NCI-H1417 treated with DMSO at 0.1 percent for 48 hours (cell line): ENCODE measurements at places on chromosomes 16 and 17.
A peak's percentile ranks its signal among the peaks of the same experiment; 100 is the strongest.

- DNase-seq, result no peak
These were observed 30.1 kb downstream of the USP22 start for GRCh38 chr17:21012736-21013135.

- DNase-seq, result no peak
These were observed 12.6 kb upstream of the PRR29 start for GRCh38 chr17:63985387-63986140.

GRCh38 chr16:19458722-19459379 lies 41.2 kb downstream of the TMC5 start:
- no peak for DNase-seq

GRCh38 chr16:10110552-10110951 lies 71.7 kb downstream of the GRIN2A start:
- DNase-seq, result no peak

DNA sequence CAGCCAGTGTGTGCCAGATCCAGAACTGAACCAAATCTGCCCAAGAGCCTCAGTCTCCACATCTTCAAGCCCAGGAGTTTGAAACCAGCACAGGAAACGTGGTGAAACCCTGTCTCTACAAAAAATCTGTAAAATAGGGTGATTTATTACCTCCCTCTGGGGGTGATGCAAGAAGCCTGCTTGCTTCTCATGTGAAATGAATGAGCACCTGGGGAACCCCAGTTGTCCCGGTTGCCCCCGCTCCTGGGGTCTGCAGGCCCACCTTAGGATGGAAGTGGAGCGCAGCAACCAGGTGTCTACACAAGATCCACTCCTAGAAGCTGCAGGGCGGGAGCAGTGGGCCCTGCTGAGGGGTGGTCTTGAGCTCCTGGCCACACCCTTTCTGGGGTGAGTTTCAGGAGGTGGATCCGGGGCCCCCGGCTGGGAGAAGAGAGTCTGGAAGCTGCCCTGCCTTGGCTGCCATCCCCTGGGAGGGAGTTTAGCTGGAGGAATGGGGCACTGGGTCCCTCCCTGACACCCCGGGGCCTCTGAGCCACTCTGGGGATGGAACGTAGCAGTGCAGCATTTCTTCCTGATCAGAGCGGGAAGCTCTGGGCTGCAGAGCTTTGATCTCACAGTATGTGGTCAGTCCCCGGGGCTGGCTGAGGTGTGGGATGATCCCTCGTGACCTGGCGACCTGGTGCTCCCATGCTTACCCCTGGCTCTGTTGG lies 117.8 kb downstream of the RAB11FIP4 start:
- no peak for DNase-seq

- no peak for DNase-seq
These were observed 268.5 kb upstream of the CCL2 start for GRCh38 chr17:33986566-33986965.

- DNase-seq, result no peak
These were observed 17.6 kb downstream of the APPBP2 start for GRCh38 chr17:60508384-60508980.

DNA sequence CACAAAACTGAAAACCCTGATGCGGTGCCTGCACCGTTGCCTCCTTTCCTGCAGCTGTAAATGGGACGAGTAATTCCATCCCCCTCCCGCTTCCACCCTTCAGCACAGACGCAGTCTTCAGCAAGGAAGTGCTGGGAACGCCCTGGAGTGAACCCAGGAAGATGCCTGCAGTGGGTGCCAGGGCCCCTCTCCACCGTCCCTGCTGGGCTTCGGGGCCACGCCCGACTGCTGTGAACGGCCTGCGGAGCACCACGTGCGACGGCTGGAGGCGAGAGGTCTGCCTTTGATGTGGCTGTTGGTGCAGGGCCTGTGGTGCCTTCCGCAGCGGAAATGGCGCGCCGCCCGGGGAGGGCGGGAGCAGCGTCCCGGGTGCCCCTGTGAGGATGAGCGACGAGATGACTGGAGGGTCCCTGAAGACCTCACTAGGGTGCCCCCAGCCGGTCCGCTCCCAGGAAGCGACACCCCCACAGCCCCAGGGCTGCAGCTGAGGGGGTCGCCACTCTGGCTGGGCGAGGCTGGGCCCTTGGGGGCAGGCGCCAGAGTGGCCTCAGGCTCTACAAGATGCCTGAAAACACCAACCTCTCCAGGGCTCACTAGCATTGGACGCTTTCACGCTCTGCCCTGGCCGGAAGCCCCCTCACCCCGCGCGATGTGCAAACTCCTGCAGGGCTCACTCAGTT lies 749 bp upstream of the MC1R start:
- DNase-seq, result peak; percentile 35

- no peak for DNase-seq
These were observed 5.9 kb downstream of the DPEP2 start for GRCh38 chr16:67993207-67994039.

- no peak for DNase-seq
These were observed at the start of gene STX1B for GRCh38 chr16:31010585-31011325. Gene STX1B, minus strand, starts transcription at chr16:31010638. Its CDS starts 242 bp downstream, at chr16:31010396.

DNA sequence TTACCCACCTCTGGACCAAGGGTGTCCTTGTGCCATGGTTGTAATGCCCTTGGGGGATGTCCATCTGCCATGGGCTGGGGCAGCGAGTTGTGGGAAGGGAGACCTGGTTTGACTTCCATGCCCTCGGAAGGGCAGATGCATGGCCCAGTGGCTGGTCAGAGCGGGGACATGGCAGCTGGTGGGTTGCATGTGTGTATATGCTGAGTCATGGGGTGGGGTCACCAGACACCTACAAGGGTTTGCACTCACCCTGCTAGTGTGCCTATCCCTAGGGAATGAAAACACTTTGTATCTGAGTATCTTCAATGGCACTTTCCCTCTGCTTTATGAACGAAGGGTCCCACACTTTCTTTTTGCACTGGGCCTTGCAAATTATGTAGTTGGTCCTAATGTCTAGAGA lies 10.6 kb upstream of the HNF1B start:
- no peak for DNase-seq

- no peak for DNase-seq
These were observed 198.8 kb upstream of the CACNG5 start for GRCh38 chr17:66636111-66636510.

- peak; percentile 46 for DNase-seq
These were observed 44.3 kb downstream of the TBC1D16 start for GRCh38 chr17:79991140-79991923.

DNA sequence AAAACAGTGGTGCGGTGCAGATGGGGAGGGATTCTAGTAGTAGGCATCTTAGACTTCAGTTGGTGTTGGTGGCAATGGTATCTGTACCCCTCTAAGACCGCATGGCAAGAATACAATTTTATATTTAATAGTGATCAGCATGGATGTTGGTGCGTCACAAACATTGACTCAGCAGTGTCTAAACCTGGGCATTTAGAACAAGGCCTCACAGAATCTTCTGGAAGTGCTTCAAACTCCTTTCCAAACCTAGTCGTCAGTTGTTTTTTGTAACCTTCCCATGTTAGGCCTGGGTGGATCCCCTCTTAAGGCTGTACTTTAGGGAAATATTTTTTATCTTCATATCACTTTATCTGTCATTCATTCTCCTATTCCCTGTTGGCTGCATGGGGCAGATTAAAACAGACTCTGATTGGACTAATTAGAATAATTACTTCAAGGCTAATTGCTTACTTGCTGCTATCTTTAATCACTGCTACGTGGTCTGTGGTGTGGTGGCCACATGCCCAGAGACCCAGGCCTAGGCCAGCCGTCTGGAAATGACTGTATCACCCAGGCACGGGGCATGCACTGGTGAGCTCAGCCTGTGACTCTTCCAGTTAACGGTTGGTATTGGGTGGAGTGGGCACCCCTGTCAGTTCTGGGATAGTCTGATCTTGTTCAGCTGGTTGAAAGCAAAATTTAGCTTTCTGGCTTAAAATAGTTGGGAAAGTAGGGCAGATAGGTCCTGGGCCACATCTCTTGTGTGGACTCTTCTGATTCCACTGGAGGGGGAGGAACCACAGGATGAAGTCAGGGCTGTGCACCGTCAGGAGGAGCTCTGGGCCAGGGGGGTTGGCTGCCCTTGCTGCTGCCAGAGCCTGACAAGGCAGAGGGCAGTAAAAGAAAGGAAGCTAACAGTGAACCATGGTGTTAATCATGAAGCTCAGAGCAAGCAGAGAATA lies 4.5 kb downstream of the ALKBH5 start:
- DNase-seq, result no peak

- no peak for DNase-seq
These were observed 5.4 kb downstream of the APOBR start for GRCh38 chr16:28499854-28500253.

GRCh38 chr17:67018471-67019434 lies 25.6 kb upstream of the CACNG1 start:
- peak; percentile 27 for DNase-seq

DNA sequence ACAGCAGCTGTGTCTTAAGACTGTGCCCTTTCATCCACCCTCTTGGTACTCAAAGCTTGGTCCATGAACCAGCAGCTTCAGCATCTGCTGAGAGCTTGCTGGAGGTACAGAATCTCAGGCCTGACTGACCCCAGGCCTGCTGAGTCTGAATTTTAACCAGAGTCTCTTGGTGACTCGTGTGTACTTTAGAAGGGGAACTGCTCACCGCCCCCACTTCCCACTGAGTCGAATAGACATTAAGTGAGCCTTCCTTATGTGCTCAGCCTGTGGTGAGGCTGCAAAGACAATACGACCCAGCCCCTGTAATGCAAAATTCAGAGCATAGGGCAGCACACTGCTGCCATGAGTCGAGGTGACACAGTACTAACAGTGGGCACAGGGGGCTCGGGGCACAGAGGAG lies 662.8 kb downstream of the WWOX start:
- no peak for DNase-seq

DNA sequence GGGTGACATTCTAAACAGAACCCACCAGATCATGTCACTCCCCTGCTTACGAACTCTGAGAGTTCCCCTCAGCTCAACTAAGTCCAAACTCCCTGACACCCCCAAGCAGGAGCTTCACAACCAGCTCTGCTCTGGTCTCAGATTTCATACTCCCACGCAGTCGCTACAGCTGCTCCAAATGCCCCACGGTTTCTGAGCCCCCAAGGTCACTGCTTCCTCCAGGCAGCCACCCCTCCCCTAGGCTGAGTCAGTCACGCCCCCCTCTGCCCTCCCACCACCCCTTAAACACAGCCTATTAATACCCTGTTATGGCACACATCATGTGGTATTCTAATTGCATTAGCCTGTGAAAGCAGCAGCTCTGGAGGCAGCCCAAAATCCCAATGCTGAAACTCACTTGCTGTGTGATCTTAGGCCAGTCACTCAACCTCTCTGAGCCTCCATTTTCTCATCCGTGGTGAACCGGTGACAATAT lies 51.5 kb downstream of the GSG1L start:
- DNase-seq, result no peak

DNA sequence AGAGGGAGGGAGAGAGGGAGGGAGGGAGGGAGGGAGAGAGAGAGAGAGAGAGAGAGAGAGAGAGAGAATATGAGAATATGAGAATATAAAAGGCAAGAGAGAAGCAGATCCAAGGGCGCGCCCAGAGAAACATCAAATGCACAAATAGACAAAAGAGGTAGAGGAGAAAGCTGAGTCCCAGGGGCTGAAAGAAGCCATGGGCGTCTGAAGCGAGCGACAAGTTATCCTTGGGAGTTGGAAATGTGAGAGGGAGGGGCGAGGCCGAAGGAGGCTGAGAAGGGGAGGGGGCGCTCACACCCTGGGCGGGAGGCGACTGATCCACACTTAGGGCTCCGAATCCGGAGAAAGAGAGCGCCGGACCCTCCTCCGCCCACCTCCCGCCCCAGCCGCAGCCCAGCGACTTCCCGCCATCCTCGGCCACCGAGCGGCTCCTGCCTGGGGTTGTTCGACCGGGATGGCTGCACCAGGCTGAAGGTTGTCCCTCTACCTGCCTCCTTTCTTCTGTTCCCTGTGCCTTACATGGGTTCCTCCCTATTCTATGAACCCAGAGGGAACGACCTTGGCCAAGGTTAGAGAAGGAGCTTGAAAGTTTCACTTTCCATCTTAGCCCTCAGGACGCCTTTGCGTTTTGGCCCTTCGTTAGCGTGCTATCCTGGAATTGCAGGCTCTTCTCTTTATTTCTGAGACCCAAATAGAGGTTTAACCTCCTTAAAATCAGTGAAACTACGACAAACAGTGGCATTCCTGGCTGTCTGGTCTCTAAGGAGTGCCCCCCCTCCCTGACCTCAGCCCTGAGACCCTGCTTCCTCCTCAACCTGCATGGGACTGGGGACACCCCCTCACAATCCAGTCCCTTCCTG lies 21.2 kb upstream of the HOXB9 start:
- no peak for DNase-seq

DNA sequence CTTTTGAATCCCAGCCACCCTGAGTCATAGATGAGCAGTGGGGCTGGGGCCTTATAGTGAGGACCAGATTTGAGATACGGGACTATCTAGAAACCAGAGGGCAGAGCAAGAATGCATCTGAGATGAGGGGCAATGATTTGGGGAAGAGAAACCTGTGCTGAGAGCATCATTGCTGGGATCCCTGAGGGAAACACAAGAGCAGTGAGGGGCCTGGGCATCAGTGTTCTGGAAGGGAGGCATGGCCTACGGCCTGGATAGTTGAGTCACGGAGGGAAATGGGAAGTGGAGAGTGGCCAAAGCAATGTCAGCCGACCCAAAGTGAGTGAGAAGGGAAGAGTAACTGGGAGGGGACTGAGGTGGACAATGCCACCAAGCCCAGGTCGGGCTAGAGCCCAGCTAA lies 5.2 kb downstream of the CAMTA2 start:
- DNase-seq, result no peak

DNA sequence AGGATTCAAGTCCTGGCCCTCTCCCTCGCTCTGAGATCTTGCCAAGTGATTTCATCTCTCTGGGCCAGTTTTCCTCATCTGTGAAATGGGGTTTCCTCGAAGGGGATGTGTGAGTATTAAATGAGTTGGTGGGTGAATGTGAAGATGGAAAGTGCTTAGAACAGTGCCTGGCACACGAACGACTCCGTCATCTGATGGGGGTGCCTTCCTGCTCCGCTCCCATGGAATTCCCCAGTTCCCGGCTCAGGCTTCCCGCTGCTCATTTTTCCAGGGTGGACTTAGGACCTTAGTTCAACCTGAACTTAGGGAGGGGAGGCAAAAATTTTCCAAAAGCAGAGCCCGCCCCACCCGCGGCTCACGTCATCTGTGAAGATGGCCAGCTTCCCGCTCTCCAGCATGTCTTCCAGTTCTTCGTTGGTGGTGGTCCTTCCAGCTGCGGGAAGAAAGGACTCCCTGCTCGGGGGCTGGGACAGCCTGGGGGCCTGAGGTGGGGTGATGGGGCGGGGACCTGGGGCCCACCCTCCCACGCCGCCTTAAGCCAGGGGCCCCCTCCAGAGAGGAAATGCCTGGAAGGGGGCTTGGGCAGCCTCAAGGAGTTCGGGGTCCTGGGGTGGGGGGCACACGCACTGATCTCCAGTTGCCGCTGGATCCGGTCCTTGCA lies 11.4 kb downstream of the HSD3B7 start:
- no peak for DNase-seq

DNA sequence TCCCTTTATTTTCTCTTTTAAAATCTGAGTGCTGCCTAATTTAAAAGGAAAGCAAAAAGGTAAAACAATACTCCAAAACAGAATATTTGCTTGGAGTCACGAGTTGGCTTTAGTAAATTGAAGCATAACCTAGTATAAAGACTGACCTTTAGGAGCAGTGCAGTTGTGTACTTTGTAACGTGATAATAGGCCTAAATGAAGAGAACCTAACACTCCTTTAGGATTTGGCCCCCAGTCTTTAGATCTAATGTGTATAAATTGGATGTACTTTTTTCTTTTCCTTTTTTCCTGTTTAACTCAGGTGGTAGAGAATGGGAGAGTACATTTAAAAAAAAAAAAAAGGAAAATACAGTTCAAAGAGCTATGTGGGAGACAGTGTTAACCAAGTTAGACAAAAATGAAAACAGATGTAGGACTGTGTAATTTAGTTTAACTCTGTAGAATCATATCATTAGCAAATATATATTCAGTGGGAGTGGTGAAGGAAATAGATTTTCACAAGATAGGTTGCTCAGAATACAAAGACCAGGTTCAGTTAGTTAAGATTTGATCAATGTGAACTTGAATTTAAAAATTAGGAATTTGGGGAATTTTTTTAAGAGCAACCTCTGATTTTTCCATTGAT lies 16.8 kb downstream of the CPD start:
- no peak for DNase-seq
